Stimulated activated CD4-positive, alpha-beta T cell treated with anti-CD3 and anti-CD28 coated beads, TNF-alpha, amount 100 ng/mL, for 24 hours (primary cell): ENCODE measurements at places on chromosomes 6 and 20.

DNA sequence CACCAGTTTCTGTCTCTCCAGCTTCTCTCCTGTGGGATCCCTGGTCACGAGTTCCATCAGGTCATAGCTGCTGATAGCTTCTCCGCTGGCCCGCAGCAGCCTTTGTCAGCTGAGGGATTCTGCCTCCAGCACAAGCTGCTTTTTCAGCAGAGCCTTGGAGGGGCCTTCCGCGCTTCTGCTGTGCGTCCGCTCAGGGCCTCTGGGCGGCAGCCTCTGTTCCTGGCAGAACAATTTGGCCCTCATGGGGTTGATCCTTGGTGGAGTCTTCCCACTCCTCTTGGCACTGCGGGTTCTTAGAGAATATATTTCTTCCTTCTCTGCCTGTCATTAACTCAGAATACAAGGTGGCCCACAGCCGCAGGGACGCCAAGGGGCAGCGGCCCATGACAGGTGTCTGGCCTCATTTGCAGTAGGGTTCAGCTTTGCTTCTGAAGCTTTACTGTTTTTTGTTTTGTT is 158.8 kb downstream of the DTNBP1 start:
- no peak for DNase-seq

DNA sequence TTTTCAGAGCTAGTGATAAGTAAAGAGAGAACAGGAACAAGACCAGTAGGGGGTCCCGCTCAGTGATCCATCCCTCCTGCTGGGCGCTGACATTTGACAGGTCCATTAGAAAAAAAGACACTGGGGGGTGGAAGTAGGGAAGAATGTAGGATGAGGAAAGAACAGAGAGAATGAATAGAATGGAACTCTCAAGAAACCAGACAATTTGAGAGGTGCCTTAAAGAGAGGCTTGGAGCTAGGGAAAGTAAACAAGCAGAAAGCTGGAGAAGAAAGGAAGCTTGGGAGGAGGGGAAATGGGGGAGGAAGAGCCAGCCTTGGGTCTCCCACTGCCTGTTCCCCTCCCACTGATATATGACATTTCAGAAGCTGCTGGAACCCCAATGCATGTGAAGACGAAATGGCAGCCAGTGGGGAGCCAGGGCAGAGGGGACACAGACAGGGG is 8.4 kb downstream of the GABBR1 start:
- no peak for DNase-seq

DNA sequence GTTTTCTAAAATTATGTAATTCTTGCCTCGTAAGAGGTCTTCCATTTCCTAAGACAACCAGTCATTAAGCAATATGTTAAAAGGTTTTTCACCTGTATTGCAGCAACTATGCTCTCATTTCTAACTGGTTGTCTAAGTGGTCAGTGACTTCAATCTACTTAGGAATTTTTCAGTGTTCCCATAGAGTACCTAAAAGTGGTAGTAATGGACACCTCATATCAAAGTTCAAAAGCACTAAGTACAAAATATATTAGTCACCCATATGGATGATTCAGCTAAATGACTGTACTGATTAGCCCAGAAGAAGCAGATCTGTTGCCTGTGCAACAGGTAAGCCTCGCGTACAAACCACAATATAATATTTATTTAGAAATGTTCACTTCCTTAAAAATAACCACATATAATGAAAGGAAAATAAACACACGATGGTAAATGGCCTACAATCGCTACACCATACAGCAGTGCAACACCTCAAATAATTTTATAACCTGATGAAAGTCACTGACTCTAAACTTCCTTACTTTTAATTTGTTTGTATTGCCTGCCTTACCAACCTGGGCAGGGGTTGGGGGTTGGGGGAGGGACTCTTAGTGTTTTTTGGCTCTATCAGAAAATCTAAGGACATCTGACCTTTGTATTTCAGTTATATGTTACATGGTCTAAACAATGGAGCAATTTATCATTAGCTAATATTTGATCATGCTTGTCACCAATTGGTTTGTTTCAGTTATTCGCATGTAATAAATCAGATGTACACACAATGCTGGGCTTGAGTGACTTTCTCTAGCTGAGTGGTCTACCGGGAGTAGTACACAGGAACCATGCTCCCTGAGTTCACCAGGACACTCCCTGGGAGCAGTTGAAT is 105.9 kb downstream of the HIVEP2 start:
- no peak for DNase-seq

- DNase-seq: no peak
These were observed 43.2 kb downstream of the LY86 start for GRCh38 chr6:6631534-6632276.

DNA sequence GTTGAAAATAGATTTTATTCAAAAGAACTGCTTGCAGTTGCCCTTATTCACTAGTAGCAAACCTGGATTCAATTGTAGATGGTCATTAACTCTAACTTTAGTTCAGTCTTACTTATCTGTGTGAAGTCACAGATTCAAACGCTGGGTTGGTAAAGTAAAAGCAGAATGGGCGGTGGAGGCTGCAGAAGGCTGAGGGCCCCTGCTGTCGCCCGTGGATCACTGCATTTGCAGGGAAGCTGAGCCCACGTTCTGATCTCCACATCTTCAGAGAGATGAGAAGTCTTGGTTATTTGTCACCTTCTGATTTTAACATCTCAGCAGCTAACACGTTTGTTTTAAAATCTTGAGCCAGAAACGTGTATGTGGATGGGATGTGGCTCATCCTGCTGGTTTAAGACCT is 75.1 kb downstream of the SNX9 start:
- DNase-seq: no peak

DNA sequence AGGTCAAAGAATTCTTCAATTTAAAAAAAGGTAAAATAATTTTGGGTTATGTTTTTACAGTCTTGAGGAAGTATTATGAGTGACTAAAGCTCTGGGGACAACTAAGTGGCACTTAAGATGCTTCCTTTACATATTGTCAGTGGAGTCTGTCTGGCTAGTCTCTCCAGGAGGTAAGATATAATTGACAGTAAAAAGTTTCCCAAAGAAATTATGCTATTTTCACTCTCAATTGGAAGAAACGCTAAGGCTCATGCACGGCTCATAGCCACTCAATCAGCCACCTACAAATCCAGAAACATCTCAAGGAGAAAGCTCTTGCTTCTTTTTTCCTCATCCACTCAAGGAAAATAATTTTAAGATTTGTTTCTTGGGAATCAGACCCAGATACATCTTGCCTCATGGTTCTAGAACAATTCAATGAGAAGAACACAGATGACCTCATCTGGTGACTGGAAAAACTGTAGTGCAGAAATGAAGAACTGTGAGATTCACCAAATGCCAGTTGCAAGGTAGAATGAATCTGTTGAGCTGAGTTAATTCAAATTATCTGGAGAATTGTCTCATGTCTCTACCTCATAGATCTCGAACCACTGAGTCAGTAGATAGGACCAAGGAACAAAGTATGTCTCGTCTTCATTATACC is 252.9 kb downstream of the TPBG start:
- DNase-seq: no peak

DNA sequence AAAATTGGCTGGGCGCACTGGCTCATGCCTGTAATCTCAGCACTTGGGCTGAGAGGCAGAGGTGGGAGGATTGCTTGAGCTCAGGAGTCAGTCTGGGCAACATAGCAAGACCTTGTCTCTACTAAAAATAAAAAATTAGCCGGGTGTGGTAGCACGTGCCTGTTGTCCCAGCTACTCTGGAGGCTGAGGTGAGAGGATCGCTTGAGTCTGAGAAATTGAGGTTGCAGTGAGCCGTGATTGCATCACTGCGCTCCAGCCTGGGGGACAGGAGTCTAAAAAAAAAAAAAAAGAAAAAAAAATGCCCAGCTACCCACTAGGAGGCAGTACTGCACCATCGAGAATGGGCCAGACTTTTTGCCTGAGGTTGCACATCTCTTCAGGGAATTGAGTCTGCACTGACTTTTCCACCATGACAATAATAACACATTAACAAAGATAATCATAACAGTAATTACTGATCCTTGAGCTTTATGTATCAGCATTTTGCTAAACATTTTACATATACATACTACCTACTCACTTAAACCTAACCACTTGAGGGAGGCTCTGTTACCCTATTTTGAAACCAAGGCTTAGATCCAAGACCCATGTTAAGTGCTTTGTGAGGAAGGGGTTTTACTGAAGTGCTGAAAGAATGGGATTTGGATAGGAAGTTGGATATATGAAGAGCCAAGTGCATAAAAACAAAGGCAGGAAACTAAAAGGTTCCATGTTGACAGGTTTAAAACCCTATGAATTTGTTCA is 21.0 kb downstream of the SRSF3 start:
- DNase-seq: peak; percentile 20

DNA sequence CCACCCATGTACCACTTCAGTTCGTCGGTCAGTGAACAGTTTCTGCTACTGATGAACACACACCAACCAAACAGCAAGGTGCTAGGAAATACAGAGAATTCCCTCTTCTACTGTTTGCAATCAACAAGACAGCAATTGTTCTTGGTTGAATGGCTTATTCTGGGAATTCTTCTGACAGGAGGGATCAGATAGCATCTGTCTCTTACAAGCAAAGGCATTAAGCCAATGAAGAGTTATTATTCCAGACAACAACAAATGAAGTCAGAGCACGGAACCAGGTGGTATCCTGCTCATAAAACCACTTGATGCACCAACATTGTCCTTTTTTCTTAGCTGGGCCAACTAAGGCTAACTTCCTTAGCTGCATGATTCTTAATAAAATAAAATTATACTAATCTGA is 37.8 kb downstream of the PTPRK start:
- DNase-seq: no peak

DNA sequence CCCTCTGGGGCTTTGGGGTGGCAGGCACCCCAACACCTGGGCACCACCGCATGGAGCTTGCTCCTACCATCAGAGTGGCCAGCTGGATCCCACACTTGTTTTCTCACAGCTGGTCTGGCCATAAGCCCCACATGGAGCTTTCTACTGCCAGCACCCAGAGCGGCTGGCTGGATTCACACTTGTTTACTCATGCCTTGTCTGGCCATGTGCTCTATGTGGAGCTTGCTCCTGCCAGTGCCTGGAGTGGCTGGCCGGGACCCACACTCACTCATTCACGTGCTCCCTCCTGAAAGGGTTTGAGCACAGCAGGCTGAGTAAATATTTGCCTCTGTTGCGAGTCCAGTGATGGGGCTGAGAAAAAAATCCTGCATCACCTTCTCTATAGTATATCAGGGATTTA is 487.0 kb downstream of the CD109 start:
- no peak for DNase-seq

GRCh38 chr6:147078106-147078505 is 126.1 kb upstream of the STXBP5 start:
- no peak for DNase-seq

- DNase-seq: no peak
These were observed 11.6 kb downstream of the SNHG17 start for GRCh38 chr20:38423541-38423940.

- DNase-seq: no peak
These were observed 215.0 kb upstream of the RIN2 start for GRCh38 chr20:19543101-19543500.

DNA sequence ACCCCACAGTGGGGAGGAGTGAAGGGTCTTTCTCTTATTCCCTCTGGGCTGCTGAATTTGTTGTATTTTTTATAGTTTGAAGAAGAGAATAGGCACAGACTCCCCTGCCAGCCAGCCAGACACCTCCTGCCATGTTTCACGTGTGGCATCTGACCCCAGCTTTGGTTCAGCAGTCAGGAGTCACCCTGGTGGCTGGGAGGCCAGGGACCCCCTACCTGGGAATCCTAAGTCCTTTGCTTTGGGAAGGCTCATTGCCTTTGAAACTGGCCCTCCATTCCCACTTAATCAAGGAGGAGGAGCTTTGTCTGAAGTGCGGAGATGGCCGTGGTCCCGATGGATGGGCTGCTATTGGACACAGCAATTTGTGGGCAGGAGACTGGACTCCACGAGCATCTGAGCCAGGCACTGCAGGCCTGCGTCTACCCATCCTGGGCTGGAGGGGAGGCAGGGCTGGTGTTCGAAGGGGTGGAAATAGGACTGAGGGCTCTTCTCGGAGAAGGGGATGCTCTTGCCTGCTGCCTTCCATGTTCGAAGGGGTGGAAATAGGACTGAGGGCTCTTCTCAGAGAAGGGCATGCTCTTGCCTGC is 196.1 kb downstream of the DLL1 start:
- DNase-seq: no peak

- no peak for DNase-seq
These were observed 41.4 kb downstream of the PHACTR3 start for GRCh38 chr20:59645761-59646171.

DNA sequence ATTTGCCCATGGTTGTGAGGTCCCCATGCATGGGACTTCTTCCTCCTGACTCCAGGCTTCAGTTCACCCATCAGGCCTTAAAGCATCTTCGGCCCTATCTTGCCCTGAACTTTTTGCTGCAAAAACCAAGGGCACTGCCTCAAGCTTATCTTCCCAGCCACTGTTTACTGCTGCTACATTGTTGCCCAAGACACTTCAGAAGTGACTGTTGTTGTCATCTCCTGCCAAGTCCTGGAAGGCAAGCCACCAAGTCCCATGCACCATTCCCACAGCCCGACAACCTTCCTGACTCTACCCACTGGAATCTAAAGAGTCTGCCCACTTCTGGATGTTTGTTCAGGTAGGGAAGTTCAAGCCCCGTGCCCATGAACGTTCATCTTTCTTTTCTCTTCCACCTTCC is 12.4 kb downstream of the BANF2 start:
- DNase-seq: no peak

- DNase-seq: no peak
These were observed 257.6 kb upstream of the POU3F2 start for GRCh38 chr6:98576791-98577190.

GRCh38 chr6:129635396-129636130 is 74.4 kb downstream of the ARHGAP18 start:
- no peak for DNase-seq
